ENCODE measurements at places on chromosomes 5 and 9.

- no peak for DNase-seq
These were observed 8.9 kb downstream of the NELFB start for GRCh38 chr9:137264067-137264466.

DNA sequence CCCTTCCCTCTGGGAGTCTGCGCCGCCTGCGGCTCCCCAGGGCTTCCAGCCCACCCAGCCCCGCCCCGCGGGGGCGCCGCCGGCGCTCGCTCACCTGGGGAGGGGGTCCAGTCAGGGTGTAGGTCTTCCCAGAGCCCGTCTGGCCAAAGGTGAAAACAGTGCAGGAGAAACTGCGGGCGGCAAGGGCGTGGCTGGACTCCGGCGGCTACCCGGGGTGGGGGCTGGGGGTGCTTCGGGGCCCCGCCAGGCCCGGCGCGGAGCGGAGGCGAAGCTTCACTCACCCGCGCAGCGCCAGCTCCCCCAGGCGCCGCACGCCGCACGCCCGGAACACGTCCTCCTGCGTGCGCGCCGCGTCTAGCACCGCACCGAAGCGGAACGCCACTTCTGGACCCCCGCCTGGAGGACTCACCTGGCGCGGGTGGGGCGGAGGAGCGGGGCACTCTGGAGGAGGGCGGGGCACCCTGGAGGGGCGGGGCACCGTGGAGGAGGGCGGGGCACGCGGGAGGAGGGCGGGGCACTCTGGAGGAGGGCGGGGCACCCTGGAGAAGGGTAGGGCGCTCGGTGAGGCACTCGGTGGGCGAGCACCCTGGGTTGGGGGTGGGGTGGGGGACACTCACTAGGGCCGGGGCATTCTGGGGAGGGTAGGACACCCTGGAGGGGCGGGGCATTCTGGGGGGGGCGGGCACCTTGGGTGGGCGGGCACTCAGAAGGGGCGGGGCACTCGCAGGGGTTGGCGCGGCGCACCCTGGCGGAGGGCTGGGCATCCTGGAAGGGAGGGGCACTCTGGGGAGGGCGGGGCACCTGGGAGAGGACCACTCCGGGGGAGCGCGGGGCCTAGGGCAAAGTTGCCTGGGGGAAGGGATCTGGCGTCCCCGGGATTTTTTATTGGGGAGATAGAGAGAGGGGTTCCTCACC is 814 bp downstream of the KIF12 start:
- no peak for DNase-seq

DNA sequence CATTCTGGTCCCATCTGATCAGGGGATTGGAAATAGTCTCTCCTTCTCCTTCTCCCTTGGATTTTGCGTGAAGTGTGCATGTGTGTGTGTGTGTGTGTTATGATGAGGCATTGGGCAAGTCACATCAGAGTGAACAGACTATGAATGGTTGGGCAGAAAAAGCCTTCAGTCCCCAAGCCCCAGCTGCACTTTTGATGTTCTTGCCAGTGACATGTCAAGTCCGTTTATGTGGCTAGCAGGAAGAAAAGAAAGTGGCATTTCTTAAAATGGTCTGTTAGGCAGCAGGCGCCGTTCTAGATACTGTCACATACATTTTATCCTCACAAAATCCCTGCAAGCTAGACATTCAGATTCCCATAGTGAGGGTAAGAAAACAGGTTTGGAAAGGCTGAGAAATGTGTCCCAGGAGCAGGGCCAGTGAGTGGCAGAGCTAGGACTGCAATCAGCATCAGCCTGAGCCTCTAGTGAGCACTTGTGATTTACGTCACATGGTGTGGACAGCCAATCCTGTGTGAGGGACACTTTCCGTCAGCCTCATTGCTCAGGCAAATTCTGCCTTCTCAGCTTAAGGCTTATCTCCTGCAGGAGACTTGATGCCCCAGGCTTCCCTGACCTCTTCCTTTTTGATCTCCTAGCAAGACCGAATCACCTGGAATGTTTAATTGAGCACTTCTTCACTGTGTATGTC is 60.4 kb downstream of the GLRA1 start:
- DNase-seq = no peak

- DNase-seq = no peak
These were observed 32.9 kb upstream of the TRIO start for GRCh38 chr5:14110196-14110595.

DNA sequence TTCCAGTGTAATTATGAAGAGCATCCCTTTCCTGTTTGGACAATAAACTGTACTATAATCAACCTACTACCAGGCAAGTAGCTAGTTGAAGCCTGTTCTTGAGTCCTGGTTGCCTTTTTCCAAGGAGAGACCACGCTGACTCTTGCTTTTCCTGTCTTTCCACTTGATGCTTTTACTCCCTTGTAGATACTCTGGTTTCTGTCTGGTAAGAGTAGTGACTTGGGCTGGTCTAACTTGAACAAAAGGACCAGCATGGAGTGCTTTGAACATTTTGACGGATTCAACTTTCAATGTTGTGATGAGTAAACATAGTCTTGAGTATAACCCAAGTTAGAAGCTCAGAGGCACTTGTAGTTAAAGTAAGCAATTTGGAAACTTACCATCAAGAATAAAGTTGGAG is 464.3 kb downstream of the GADD45G start:
- DNase-seq = no peak

- DNase-seq = peak; percentile 6
These were observed at the start of gene FXN for GRCh38 chr9:69035438-69036308. TSS of gene FXN (plus strand) at chr9:69035752. CDS start at chr9:69035783, 31 bp downstream.

GRCh38 chr5:156505101-156505500 is 178.1 kb downstream of the SGCD start:
- no peak for DNase-seq

DNA sequence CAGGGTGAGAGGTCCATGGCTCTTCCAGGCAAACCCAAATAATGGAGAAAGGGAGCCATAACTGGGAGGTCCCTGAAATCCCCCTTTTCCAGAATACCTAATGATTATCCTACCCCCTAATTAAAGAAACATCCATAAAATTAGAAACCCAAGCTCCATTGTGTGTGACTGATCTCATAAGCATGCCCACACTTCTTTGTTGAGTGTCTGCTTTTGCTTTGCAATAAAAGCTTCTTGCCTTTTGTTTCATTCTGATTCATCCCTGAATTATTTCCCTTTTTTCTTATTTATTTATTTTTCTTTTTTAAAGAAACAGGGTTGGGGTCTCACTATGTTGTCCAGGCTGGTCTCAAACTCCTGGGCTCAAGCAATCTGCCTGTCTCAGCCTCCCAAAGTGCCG is 33.1 kb downstream of the BTF3 start:
- DNase-seq = no peak

DNA sequence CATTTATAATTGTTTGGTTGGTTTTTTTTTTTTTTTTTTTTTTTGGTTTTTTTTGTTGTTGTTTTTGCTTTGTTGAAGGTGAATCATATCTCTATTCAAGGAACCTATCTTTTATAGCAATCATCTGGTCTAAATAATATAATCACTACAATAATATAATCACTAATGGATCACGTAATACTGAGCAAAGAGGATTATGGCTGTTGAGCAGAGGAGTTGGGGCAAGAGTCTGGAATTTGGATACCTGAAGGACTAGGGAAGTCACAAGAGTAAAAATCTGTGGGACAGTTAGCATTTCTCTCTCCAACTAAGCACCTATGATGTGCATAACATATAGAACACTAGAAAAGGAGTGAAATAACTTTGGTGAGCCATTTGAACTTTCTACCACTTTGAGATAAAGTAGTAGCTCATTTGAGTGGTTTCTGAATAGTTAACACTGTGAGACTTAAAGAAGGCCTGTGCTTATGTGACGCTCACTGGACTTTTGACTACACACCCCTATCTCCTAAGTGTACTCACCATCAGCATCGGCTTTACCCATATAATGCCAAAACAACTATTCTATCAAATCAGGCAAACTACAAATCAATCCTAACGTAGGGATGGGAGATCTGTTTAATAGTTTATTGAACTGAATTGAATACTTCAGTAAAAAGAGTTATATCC is 564.9 kb upstream of the TUSC1 start:
- no peak for DNase-seq

- DNase-seq = no peak
These were observed 58.5 kb upstream of the SUB1 start for GRCh38 chr5:32526810-32527209.

GRCh38 chr9:97601228-97601898 is 31.8 kb downstream of the TSTD2 start:
- DNase-seq = no peak

- no peak for DNase-seq
These were observed 348.3 kb upstream of the CDH6 start for GRCh38 chr5:30845194-30845593.

DNA sequence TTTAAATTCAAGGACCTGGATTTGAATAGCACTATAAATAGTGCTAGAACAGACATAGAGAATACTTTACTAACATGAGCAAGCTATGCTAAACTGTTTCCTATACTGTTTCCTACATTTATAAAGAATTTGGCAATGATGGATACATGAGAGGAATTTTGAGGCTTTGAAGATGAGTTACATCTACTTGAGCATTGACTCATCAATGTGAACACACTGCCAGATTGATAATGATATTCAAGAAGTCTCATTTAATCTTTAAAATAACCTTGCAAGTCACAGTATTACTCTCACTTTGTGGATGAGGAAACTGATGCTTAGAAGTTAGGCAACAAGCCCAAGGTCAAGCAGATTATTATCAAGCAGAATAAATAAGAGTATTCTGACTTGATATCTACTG is 281.9 kb downstream of the DNAH5 start:
- DNase-seq = no peak

GRCh38 chr9:10721301-10721700 is 108.5 kb upstream of the PTPRD start:
- DNase-seq = no peak

DNA sequence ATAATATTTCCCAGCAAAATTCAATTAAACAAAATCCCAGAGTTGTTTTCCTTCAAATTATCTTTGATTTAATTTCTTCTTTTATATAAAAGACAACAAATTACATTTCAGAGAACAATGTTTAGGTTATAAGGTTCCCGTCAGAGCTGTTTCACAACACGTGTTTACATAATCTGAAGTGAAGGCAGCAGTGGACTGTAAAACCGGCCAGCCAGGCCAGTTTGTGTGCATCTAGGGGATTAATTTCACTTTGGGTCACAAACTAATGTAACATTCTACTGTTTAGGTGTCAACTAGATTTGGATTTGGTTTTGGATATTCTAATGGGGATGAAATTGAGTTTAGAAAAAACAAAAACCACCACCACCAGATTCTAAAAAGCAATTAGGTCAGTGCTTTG is 86.5 kb upstream of the PLPP1 start:
- no peak for DNase-seq

GRCh38 chr9:133585481-133586351 is 23.5 kb downstream of the FAM163B start:
- DNase-seq = no peak

DNA sequence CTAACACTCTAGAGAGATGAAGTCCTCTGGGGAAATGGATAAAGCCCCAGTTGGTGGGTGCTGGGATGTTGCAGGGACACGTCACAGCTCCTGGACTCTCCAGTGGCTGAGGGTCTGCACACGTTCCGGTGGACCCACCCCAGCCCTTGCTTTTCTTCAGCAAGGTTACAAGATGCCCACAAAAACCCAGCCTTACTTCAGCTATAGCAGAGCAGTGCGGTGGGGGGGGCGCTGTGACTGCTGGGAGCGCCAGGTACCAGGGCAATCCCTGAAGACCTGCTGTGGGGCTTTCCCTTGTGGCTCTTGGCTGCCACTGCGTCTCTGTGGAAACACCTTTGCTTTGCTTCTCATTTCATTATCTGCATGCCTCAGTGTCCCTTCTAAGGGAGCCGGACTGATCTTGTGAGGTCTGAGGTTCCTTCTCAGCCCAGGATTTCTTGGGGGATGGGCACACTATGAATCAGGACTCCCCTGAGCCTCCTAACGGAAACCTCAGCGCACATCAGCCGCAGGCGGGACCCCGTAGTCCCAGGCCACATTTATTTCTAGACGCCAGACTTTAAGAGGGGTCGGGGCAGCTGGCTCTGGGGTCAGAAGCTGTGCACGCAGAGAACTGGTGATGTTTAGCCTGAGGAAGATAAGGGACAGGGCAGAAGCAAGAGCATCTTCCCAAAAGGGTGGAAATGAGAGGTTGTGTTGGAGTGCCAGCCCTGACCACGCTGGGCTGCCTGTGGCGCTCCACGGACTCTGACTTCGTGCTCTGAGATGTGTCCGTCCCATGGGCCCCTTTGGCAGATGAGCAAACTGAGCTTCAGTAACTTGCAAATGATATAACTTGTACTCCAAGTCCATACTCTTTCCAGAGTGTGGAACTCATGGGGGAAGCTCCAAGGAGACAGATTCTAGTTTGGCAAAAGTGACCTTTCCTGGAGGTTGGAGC is 106.8 kb downstream of the WNK2 start:
- DNase-seq = no peak

DNA sequence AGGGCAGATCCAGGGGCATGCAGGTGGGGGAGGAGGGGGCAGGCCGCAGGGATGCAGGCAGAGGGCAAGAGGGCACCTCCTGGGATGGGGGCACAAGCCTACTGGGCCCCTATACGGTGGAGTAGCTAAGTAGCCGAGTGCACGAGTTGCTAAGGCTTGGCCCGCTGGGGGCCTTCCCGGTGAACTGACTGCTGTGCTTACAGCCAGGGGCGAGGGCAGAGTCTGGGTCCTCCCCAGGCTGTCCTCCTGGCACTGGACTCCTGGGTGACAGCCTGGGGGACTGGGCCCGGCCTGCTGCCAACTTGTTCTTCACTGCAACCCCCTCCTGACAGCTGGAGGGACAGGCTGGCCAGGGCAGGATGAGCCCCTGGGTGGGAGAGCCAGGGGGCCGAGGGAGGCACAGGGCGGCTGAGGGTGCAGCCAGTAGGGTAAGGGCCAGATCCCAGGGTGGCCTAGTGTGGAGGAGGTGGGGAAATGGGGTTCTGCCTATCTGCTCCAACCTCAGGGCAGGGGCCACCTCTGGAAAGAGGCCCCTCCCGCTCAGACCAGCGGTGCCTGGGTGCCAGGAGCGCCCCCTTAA is 1.7 kb upstream of the EGFL7 start:
- DNase-seq = no peak

- no peak for DNase-seq
These were observed 86.9 kb upstream of the SIMC1 start for GRCh38 chr5:176151281-176151680.

GRCh38 chr9:134089972-134090371 is 22.1 kb upstream of the BRD3 start:
- no peak for DNase-seq

- DNase-seq = no peak
These were observed 53.6 kb upstream of the CDH18 start for GRCh38 chr5:20041326-20042274.

- no peak for DNase-seq
These were observed 134.0 kb downstream of the FOXD1 start for GRCh38 chr5:73314395-73315257.

GRCh38 chr5:4639946-4640345 is 500.2 kb upstream of the ADAMTS16 start:
- no peak for DNase-seq

- DNase-seq = no peak
These were observed 3.2 kb upstream of the NR4A3 start for GRCh38 chr9:99818500-99818899.

- no peak for DNase-seq
These were observed 54.4 kb downstream of the CCDC192 start for GRCh38 chr5:127757576-127757975.

- no peak for DNase-seq
These were observed 127.0 kb upstream of the PALM2AKAP2 start for GRCh38 chr9:109652971-109653370.

All from esophagus squamous epithelium (tissue), 5 donors.